GM20000 (cell line): ENCODE measurements at places on chromosomes 6 and 20.

- DNase-seq = no peak
Observed at GRCh38 chr6:24763578-24763977, 11.2 kb upstream of the GMNN start.

DNA sequence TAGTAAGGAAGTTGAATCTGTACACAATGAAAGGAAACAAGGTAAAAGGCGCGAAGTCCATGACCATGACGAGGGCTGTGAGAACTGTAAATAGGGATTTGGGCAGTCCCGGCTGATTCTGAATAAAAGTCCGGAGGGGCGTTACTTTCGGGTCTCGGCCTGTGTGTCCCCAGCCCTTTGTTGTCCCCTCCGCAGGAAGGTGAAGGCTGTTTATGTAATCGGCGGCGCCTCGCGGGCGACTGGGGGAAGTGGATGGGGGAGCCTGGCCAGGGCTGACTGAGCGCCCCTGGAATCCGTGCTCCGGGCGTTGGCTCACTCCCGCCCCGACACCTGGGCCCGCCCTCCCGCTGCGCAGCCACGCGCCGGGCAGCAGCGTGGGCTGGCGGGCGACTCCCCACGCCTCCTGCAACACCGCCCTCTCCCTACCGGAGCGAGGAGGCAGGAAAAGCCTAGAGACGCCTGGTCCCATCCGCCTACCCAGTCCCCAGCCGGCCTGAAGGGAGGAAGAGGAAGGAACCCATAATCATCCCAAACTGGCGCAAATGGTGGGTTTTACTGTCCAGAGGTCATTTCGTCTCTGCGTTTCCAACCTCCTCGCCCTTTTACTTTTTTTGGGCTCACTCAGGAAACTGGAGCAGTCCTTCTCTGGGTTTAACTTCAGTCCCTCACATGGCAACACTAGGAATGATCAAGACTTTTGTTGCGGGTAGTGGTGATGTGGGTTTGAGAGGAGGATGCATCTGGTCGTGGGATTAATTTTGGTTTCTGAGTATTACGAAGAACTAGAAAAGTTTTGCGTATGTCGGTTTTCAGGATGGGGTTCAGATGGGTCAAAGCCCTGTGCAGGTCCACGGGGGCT lies 12.1 kb downstream of the TRIM31 start:
- DNase-seq = peak; percentile 49

GRCh38 chr6:149147195-149147594 lies 170.3 kb upstream of the TAB2 start:
- no peak for DNase-seq

DNA sequence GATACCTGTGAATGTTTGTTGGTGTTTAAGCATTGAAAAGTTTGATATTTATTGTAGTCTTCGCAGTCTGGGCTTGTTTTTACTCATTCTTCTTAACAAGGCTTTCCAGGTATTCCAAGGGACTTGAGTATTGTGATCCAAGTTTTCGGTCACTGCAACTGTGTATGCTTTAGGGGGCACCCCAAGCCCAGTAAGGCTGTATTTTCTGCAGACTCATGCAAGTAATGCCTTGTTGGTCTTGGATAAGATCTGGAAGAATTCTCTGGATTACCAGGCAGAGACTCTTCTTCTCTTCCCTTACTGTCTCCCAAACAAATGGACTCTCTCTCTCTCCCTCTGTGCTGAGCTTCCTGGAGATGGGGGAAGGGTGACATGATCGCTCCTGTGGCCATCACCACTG lies 82.1 kb downstream of the RFPL4B start:
- no peak for DNase-seq

- DNase-seq = no peak
Observed at GRCh38 chr6:130367767-130368166, 1.9 kb downstream of the TMEM200A start.

DNA sequence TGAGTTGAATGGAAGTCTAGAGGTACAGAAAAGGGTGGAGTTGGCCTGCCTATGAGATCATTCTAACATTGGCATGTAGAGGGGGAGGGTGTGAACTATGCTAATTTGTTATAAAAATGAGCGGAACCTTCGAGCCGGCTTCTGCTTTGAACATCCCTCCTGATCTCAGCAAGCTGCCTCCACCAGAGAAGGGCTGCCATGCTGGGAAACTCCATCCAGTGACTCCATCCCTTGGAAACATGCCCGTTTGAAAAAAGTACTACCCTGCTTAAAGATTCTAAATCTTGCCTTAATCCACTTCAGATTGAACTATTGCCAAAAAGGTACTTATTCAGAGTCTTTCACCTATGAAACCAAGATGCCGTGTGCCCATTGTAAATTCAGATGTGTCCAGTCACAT lies 43.6 kb upstream of the TMEM170B start:
- DNase-seq = no peak

DNA sequence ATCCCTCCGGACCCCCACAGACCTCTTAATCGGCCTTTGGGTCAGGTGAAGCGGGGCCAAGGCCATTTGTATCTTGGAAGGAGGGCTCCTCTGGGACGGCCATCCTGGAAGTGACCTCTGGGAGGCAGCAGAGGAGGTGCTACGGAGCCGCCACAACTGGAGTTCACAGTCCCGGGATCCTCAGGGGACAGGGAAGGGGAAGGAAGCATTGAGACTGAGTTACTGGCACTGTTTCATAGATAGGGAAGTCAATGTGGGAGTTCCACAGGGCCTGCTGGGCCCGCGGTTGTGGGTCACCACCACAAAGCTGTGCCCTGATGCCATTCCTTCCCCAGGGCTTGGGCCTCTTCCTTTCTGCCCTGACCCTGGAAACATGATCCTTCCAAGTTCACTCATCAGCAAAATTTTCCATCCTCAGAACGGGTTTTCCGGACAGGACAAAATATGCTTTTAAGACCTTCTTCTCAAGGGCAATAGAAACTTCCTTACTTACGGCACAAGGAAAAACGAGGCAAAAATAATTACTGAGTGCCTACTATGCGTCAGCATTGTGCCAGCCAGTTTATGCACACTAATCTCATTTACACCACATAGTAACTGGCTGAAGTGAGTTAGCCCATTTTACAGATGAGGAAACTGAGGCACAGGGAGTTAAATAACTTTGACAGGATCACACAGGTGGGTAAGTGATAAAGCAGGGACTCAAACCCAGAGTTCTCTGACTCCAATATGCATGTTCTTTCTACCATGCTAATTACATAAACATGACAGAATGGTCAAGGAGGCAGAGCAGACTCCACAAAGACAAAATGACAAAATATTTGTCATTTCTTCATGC lies 143.8 kb downstream of the UNC5CL start:
- no peak for DNase-seq

GRCh38 chr6:73870907-73871306 lies 174.9 kb downstream of the CD109 start:
- no peak for DNase-seq

- DNase-seq = no peak
Observed at GRCh38 chr6:126886106-126886505, 232.4 kb upstream of the RSPO3 start.

- DNase-seq = no peak
Observed at GRCh38 chr20:11929947-11930346, 12.3 kb downstream of the BTBD3 start.

- no peak for DNase-seq
Observed at GRCh38 chr20:48959899-48960550, 38.5 kb downstream of the ARFGEF2 start.

DNA sequence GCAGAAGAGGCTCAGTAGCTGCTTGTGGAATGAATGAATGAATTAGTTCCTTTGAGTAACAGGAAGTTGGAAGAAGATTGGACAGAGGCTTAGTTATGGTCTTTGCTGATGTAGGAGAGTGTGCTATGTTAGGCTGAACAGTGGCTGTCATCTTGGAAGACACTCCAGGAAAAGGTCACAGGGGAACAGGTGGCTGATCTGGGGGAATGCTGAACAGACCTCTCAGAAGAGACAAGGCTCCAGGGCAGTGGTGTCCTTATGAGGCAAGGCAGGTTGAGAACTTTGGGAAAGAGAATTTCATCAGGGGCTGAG lies 62.3 kb downstream of the UTRN start:
- no peak for DNase-seq

DNA sequence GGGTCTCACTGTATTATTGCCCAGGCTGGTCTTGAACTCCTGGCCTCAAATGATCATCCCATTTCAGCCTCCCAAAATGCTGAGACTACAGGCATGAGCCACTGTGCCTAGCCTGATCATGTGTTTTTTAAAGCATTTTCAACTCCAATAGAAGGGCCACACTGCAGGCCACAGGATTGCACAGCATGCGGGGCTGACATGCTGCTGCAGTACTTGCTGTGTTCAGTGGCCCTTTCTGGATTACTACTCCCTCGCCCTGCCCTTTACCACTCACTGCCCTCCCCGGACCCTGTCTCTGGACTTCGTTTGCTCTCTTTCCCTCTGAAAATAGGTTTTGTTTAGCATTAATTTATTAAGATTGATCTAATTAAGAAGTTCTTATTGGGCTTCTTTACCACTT lies 37.3 kb downstream of the HECA start:
- DNase-seq = no peak

- DNase-seq = no peak
Observed at GRCh38 chr6:131381709-131382093, 191.3 kb upstream of the ARG1 start.

DNA sequence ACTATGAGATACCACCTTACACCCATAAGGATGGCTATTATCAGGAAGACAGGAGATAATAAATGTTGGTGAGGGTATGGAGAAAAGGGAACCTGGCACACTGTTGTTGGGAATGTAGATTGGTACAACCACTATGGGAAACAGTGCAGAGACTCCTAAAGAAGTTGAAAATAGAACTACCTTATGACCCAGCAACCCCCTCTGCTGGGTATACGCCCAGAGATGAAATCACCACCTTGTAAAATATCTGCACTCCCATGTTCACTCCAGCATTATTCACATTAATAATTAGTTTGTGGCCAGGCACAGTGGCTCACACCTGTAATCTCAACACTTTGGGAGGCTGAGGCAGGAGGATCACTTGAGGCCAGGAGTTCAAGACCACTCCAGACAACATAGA lies 26.8 kb downstream of the ZBTB9 start:
- no peak for DNase-seq

- no peak for DNase-seq
Observed at GRCh38 chr6:128759901-128760300, 123.0 kb upstream of the LAMA2 start.

DNA sequence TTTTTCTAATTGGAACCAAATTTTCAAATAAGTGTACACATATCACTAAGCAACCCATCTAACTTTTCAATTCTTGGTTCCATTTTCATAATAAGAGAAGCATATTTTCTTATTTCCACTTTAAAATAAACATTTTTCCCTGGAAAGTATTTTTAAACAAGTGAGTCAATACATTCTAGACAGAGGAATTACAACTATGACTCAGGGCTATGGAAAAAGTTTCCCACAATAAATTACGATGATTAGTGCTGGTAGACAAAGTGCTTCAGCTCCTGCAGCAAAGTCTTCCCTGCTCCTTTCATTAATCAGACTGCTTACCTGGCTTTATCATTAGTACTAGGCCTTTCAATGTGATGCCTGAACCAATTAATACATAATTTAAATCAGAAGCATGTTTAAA lies 322.5 kb downstream of the HACE1 start:
- DNase-seq = no peak

- DNase-seq = no peak
Observed at GRCh38 chr6:111864138-111865048, 8.9 kb downstream of the FYN start.

- DNase-seq = no peak
Observed at GRCh38 chr20:19885594-19885938, 127.5 kb downstream of the RIN2 start.

DNA sequence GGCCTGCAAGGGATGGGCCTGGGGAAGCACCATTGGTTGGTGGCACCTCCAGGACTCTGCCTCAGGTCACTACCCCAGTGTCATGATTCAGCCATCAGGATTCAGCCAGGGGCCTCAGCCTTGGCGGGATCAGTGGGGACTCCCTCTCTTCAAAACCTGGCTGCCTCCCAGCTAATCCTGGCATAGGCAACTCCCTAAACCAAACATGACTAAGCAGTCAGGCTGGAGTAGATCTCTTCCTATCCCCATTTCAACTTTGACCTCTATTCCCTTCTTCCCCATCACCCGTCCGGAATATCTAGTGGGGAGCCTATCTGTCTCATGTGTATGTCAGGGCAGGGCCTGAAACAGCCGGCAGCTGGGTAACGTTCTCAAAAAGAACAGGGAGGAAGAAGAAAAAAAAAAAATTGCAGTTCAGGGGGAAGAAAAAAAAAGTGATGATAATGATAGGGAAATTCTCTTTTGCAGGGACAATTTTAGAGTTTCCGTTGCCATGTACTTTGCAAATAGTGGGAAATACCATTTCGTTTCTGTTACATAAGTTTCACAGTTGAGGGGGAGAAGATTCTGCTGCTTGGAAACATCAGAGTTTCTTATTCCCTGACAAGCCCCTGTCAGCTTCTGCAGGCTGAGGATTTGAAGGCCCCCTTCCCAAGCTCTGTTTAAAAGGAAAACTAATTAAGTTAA lies 4.1 kb upstream of the PREX1 start:
- no peak for DNase-seq

DNA sequence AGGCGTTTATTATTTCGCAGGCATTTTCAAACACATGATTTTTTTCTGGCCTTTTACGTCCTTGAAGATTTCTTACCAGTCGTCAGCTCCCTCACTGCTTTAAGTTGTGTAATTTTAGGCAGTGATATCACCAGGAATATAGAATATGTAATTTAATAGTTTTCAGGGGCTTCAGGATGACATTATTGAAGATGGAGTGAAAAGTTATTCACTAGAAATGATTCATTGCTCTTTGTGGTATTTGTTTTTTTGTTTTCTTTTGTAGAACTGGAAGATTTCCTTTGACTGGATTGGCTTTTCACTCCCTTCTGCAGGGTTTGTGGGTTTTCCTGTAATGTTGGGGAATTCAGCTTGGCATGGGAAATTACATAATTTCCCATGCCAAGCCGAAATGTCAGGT lies 2.0 kb downstream of the LRRC1 start:
- DNase-seq = no peak

- DNase-seq = no peak
Observed at GRCh38 chr6:158496700-158497099, 63.2 kb upstream of the TMEM181 start.

GRCh38 chr6:148223424-148223842 lies 119.2 kb upstream of the SASH1 start:
- no peak for DNase-seq

GRCh38 chr20:43431134-43431519 lies 26.6 kb upstream of the SRSF6 start:
- DNase-seq = no peak

DNA sequence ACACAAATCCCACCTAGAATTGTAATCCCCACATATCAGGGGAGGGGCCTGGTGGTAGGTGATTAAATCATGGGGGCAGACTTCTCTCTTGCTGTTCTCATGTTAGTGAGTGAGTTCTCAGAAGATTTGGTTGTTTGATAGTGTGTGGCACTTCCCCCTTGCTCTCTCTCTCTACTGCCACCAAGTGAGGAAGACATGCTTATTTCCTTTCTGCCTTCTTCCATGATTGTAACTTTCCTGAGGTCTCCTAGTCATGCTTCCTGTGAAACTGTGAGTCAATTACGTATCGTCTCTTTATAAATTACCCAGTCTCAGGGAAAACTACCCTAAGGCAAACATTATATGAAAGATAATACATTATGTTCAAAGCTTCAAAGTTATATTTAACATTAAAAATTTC lies 1297.5 kb upstream of the CITED2 start:
- no peak for DNase-seq

GRCh38 chr6:13724182-13724581 lies 12.5 kb upstream of the RANBP9 start:
- no peak for DNase-seq

- DNase-seq = no peak
Observed at GRCh38 chr20:19786311-19786710, 28.3 kb downstream of the RIN2 start.
